ENCODE measurements at places on chromosomes 2 and 18.

- DNase-seq = no peak
Measured at GRCh38 chr2:109203246-109204011, 74.4 kb downstream of the SH3RF3 start.

DNA sequence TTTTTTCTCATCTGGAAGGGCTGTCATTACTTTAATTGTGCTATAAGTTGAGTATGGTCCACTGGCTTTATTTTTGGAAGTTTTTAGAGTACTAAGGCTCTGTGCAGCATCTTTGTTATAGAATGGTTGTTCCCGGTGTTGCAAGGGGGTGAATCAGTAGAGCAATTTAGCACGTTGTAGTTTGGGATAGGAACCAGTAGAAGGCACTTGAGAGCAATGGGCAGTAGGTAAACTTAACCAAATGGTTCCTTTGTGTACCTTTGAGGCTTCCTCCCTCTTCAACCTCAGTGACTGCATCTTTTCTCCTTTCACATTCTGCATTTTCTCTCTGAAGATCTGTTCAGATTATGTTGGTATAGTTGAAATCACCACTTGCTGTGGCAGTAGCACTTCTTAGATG lies 238.2 kb upstream of the SYT4 start:
- DNase-seq = no peak

DNA sequence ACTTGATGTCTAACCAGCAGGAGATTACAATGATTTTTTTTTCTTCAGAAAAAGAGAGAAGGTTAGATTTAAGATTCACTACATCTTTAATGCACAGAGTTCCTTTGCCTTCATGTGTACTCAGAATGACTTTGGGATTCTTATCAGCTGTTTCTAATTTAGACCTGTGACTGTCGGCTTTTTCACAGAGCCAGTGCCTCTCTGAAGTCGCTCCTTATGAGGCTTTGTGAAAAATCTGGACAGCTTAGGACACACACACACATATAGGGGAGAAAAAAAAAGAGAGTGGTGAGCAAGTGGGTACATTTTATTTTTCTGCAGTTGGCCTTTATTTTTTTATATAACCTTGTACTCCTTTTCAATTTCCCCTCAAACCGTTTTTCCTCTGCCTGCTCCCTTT lies 893.1 kb upstream of the CELF4 start:
- no peak for DNase-seq

DNA sequence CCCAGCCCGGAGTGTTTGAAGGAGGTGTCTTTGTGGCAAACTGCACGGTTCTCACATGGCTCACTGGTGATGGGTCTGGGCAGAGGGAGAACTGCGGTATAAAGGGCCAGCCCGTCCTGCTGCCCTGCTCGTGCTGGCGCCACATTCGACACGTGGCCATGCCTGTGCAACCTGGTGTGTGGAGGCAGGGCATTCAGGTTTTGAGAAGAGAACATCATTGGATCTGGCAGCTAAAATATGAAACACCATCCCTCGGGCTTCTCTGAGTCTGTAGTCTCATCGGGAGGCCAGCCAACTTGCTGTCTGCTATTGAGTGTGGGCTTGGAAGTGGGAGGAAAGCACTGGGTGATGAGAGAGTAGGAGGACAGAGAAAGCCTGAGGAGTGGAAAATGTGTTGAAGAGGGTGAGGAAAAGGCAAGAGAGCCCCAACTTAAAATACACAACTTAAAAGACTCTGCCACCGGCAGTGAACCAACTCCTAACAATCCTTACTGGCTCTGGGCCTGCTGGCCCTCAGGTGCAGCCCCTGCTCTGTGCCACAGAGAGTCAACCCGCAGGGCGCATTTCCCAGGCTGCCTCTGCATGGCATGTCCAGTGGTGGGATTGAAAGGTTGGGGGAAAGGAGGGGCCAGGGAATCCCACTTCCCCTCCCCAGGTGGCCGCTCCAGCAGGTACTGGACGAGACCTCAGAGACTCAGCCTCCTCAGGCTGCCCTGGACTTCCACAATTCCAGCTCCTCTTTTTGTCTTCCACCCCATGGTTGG lies 112.7 kb upstream of the DLX2 start:
- DNase-seq = no peak

- no peak for DNase-seq
Measured at GRCh38 chr2:38375696-38376345, 1.3 kb downstream of the ATL2 start.

DNA sequence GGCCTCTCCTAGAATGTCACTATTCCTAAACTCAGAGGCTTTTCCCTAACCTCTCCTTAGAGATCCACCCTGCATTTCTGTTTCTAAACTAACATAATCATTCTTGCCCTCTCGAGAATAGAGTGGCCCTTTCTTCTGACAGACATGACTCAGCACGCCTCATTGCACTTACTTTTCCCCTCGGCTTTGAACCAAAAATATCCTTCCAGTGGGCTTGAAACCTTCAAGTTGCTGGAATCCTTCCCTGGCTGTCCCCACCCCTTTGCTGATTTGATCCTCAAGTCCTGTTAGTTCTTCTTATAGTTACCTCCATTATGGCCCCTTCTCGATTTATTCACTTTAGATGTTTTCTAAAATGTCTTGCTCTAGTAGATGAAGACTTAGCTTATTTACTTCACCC lies 158.0 kb downstream of the LTBP1 start:
- no peak for DNase-seq

- peak; percentile 7 for DNase-seq
Measured at GRCh38 chr18:61322265-61322873, 10.9 kb upstream of the CDH20 start.

GRCh38 chr18:43514747-43515146 lies 237.5 kb upstream of the SYT4 start:
- no peak for DNase-seq
